Left lung (tissue), 14 donors: ENCODE measurements at places on chromosomes 3 and 15. TPM values are rescaled to one million over a fixed set of nuclear protein-coding genes. Genes with fewer than 3 reads are reported as not detected.

Gene ARRDC4
- 29.5 TPM for total RNA-seq

Gene IVD
- 61.9 TPM for total RNA-seq

Gene WDR49
- total RNA-seq = 6.0 TPM

Gene PTX3
- 5.6 TPM for total RNA-seq

DNA sequence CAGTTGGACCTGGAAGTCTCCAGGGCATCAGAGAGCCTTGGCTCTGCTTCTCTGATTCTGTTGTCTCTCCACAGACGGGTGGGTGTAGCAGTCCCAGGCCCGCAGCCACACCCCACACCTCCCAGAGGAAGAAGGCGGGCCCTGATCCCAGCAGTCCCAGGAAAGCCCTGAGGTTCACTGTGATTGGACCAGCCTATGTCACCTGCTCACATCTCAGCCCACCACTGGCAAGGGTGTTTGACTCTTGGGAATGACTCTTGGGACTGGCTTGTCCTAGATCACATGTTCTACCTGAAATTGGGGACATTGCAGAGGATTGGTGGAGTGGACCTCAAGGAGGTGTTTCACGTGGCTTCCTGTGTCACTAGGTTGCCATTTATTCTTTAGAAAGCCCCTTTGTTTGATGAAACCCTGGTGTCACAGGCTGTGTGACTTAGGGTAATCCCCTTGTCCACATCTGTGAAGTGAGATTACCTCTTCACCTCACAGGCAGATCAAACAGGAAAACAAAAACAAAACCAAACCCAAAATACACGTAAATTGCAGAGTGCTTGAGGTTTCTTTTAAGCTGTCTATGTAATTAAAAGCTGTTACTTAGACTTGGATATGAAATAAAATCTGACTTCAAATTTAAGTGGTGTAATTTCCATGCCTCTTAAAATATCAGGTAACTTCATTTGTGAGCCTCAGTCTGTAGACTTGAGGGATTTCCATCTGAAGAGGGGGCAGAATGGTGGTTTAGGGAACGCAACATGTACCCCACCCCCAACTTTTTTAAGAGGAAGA, 26.7 kb downstream of the FLNB start:
- H3K4me3 ChIP-seq = no peak overlapping the region
- H3K27me3 ChIP-seq = no peaks in the 10 kb centered on the region
- no peaks in the 10 kb centered on the region for H3K36me3 ChIP-seq
- DNase-seq = no peak
- peaks cover 5% of the 10 kb centered on the region for H3K4me1 ChIP-seq

DNA sequence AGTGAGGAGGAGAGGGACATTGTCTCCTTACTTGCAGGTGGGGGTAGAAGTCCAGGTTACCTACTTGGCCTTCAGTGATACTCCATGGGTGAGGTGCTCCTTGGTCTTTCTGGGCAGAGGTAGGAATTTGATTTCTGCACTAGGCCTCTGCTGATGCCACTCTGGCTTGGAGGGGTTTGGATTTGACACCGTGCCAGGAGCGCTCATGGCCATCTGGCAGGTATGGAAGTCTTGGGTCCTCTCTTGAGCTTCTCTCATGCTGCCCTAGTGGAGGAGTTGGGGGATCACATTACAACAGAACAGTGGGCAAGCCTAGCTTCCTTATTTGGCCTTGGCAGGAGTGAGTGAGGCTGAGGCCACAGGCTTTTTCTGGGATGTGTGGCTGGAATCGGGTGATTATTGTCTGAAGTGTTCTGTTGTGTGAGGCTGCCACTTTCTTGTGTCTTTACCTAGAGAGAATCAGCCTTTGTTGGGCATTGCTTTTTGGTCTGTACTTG, 525.0 kb downstream of the GABRG3 start:
- H3K27me3 ChIP-seq = no peaks in the 10 kb centered on the region
- DNase-seq = no peak
- no peaks in the 10 kb centered on the region for H3K36me3 ChIP-seq

DNA sequence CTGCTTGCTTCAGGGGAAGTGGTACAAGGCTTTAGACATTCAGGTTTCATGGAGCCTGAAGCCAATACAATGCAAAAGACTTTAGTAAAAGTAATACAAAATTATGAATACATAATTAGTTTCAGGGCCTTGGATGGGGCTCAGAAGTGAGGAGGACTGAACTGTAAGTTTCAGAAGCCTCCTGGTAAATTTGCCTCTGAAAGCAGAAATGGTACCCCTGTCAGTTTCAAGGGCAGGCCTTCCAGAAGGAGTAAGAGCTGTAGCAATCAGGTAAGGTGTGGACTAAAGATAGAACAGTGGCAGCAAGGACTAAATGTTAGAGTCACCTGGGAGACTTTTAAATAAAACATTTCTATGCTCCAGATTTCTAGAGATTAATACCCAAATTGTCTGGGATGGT, 402.5 kb upstream of the GOLIM4 start:
- DNase-seq = no peak
- no peaks in the 10 kb centered on the region for H3K27me3 ChIP-seq
- no peaks in the 10 kb centered on the region for H3K4me1 ChIP-seq
- no peak overlapping the region for H3K4me3 ChIP-seq
- no peak overlapping the region for H3K27ac ChIP-seq

GRCh38 chr3:27452368-27453090, 31.7 kb downstream of the SLC4A7 start:
- H3K4me3 ChIP-seq = no peak overlapping the region
- no peak for DNase-seq
- H3K27ac ChIP-seq = no peak overlapping the region

DNA sequence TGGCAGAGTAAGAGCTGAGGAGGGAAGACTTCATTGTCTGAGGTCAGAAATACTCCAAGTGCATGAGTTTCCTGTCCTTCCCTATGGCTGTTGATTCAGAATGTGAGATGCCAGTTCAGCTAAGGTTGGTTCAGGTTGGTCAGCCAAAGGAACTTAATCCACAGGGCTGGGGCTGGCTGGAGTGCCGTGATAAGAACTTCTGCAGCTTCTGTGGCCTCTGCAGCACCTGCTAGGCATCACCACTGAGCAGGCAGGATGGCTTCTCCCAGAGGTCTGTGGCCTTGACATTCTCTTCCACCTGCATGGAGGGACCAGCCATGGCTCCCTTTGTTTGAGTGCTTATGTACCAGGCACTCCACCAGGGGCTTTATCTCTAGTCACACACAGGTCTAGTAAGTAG, 109.5 kb upstream of the PLXNA1 start:
- H3K4me1 ChIP-seq = no peaks in the 10 kb centered on the region
- no peak overlapping the region for H3K4me3 ChIP-seq
- no peak overlapping the region for H3K27ac ChIP-seq
- no peaks in the 10 kb centered on the region for H3K27me3 ChIP-seq

GRCh38 chr15:85142312-85142711, 160.7 kb downstream of the PDE8A start:
- DNase-seq = no peak
- H3K36me3 ChIP-seq = peaks cover 26% of the 10 kb centered on the region
- H3K4me1 ChIP-seq = no peaks in the 10 kb centered on the region
- H3K4me3 ChIP-seq = no peak overlapping the region
- H3K27ac ChIP-seq = no peak overlapping the region

GRCh38 chr3:34035775-34036174, 237.3 kb downstream of the PDCD6IP start:
- no peak overlapping the region for H3K4me3 ChIP-seq
- no peak overlapping the region for H3K27ac ChIP-seq
- no peaks in the 10 kb centered on the region for H3K36me3 ChIP-seq
- H3K27me3 ChIP-seq = no peaks in the 10 kb centered on the region

- no peak for DNase-seq
- no peak overlapping the region for H3K4me3 ChIP-seq
- no peaks in the 10 kb centered on the region for H3K27me3 ChIP-seq
- no peak overlapping the region for H3K27ac ChIP-seq
Observed at GRCh38 chr15:93288728-93289294, 199.8 kb upstream of the RGMA start.
